Activated T-helper 2 cell treated with anti-CD3 and anti-CD28 coated beads, Interferon-gamma antibody, Interleukin-2, Interleukin-4, amounts not matched to agents 10 μg/mL and 5 μg/mL and 100 μg/mL, durations not matched to agents 14 hours and 24 hours and 36 hours (primary cell): ENCODE measurements at places on chromosomes 2 and 18.

- no peak overlapping the region for H3K4me3 ChIP-seq
- peaks cover 7% of the 10 kb centered on the region for H3K4me1 ChIP-seq
- peaks cover 4% of the 10 kb centered on the region for H3K27me3 ChIP-seq
- DNase-seq: no peak
- no peak overlapping the region for H3K27ac ChIP-seq
Measured at GRCh38 chr2:215621381-215621780, 185.5 kb upstream of the FN1 start.

DNA sequence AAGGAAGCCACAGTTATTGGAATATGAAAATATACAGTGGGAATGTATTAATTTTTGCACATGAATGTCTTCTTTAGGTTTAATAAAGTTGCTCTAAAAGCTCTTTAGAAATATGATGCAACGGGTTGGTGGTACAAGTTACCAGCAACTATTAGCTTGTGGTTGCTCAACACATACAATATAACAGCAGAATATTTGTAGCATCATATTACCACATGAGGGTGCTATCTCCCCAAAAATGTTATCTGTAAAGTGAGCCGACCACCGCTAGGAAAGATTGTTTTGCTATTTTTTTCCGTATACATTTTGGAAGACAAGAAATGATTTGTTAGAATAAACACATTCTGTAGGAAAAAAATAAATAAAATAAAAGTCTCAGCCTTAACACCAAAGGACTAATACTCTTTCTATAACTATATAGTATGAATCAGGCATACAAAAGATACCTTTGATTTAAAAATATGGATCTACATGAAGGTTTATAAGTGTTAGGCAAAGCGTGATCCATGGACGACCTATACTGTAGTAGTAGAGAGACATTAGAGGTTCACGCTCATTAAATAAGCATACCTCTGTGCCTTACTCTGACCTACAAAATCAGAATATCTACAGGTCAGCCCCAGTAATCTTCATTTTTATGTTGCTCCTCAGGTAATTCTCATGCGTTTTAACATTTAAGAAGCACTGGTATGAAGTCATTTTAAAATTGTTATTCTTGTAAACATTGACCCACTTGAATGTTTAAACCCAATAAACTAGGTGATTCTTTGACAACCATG is 1110.6 kb upstream of the ACVR2A start:
- DNase-seq: no peak
- no peaks in the 10 kb centered on the region for H3K36me3 ChIP-seq
- no peak overlapping the region for H3K27ac ChIP-seq
- H3K4me1 ChIP-seq: no peaks in the 10 kb centered on the region
- no peak overlapping the region for H3K4me3 ChIP-seq

DNA sequence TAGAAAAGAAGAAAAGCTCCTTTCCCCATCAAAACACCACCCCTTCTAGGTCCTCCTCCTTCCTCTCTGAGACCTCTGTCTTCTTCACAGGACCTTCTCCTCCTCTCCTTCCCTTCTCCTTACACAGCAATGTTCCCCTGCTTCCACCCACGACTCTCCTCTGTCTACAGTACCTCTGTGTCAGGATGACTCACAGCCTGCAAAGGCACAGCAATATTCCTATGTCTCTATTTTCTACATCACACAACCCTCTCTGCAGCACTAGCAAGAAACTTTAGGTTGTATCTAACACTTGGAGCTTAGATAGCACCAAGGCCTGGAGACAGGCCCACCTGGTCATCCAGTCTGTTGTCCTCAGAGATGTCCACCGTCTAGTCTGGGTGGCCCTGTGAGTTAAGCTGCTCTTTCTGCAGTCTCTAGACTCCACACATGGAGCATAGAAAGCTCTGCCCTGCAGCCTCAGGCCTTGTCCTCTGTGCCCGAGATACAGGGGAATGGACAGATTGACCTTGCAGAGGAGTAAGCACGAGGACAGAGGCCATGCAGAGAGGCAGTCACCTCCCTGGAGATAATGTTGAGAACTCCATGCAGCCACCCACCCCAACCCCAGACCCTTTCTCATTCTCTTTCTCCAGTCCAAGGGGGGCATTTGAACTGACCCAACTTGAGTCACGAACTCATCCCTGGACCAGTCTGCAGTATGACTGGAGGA is 212.0 kb downstream of the TNS1 start:
- H3K27me3 ChIP-seq: no peaks in the 10 kb centered on the region
- peak overlapping the region; percentile 51 for H3K4me3 ChIP-seq
- DNase-seq: no peak
- peaks cover 9% of the 10 kb centered on the region for H3K4me1 ChIP-seq
- H3K36me3 ChIP-seq: no peaks in the 10 kb centered on the region

- no peak overlapping the region for H3K27ac ChIP-seq
- no peaks in the 10 kb centered on the region for H3K4me1 ChIP-seq
- H3K4me3 ChIP-seq: no peak overlapping the region
- no peak for DNase-seq
- H3K27me3 ChIP-seq: no peaks in the 10 kb centered on the region
Measured at GRCh38 chr2:229810786-229811185, 96.4 kb upstream of the DNER start.

DNA sequence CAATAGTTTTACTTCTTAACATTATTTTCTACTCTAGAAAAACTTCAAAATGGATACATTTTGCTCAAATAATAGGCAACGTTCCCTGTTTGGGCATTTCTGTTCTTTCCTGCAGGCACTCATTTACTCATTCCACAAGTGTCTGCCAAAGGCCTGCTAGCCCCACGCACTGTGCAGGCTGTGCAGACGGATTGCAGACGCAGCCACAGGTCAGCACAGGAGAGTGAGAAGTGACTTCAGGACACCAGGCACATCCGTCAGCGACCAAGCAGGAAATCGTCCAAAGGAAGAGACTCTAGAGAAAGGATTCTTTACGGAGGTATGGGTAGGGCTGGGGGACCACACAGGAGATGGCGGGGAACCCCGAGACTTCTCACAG is 103.0 kb upstream of the AGAP1 start:
- H3K4me1 ChIP-seq: peaks cover 8% of the 10 kb centered on the region
- H3K27ac ChIP-seq: no peak overlapping the region
- H3K27me3 ChIP-seq: peaks cover 3% of the 10 kb centered on the region

GRCh38 chr2:18949871-18950270 is 360.5 kb upstream of the NT5C1B start:
- H3K36me3 ChIP-seq: no peaks in the 10 kb centered on the region
- H3K27me3 ChIP-seq: no peaks in the 10 kb centered on the region
- H3K4me3 ChIP-seq: no peak overlapping the region
- H3K4me1 ChIP-seq: no peaks in the 10 kb centered on the region
- DNase-seq: no peak
- H3K27ac ChIP-seq: no peak overlapping the region
